CD4-positive, alpha-beta T cell treated with Interleukin-17A for 4 hours (primary cell): ENCODE measurements at places on chromosomes 4 and X.
A peak's percentile ranks its signal among the peaks of the same experiment; 100 is the strongest.

DNA sequence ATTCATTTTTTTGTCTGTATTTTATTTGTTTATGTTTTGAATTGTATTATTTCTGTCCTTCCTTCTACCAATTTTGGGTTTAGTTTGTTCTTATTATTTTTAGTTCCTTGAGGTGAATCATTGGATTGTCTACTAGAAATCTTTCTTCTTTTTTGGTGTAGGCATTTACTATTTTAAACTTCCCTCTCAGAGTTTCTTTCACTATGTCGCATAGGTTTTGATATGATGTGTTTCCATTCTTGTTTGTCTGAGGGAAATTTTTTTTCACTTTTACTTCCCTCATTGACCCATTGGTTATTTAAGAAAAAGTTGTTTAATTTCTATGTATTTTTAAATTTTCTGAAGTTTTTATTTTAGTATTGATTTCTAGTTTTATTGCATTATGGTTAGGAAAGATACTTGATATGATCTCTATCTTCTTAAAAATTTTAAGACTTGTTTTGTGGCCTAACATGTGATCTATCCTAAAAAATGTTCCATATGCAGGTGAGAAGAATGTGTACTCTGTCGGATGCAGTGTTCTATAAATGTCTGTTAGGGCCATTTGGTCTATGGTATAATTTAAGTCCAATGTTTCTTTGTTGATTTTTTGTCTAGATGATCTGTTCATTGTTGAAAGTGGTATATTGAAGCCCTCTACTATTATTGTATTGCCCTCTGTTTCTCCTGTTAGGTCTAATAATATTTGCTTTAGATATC lies 68.8 kb downstream of the IL15 start:
- no peak for DNase-seq

DNA sequence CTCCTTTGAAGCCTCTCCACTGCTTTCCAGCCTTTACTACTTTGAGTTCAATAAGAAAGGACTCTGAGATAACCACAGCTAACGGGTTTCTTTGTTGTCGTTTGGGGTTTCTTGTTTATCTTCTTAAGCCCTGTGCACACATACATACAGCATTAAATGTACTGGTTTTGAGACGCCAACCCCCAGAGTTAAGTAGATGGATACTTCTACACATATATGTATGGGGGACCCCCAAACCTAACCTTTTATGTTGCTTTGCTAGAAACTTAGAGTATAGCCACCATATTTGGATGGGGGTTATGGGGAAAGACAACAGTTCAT lies 697 bp downstream of the CEP135 start:
- no peak for DNase-seq

- DNase-seq = no peak
These were observed 26.5 kb downstream of the HS3ST1 start for GRCh38 chr4:11402192-11402591.

- peak; percentile 53 for DNase-seq
These were observed 7.4 kb downstream of the HNRNPH2 start for GRCh38 chrX:101415180-101416145.

GRCh38 chr4:10048941-10049697 lies 27.8 kb upstream of the SLC2A9 start:
- no peak for DNase-seq

GRCh38 chrX:150697641-150698040 lies 4.4 kb downstream of the MTMR1 start:
- DNase-seq = peak; percentile 20

GRCh38 chr4:137749466-137749865 lies 217.2 kb upstream of the PCDH18 start:
- no peak for DNase-seq

GRCh38 chr4:95546221-95546620 lies 2.6 kb downstream of the UNC5C start:
- DNase-seq = no peak

DNA sequence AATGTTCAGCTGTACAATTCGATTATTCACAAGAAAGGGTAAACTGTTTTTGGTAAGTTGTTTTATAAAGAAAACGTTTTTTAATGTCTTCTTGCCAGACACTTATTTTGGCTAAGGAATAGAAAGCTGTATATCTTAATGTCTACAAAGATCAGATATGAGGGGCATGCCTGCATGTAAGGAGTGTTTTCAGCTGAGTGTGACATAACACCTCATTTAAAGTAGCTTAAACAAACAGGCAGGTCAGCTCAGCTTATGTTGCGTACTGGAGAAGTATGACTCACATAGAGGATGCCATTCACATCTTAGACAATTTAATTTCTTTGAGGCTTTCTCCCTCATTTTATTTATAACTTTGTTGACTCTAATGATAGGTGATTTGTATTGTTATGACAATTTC lies 30.4 kb downstream of the LAMTOR3 start:
- no peak for DNase-seq

DNA sequence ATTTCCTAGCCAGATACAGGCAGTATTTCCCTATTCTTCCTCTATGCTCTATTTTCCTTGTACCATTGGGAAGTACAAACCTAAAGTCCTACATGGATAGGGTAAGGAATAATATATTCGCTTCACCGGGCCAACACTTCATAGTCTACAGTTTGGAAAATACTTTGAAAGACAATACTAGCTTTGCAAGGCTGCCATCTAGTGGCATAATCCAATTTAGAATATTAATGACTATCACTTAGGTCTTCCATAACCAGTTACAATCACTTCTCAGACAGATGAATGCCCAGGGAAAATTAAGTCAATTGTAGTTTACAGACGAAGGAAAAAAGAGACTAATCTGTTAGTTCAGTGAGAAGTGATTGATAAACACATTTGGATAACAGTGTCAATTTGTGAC lies 141.0 kb upstream of the FAM47C start:
- DNase-seq = no peak

DNA sequence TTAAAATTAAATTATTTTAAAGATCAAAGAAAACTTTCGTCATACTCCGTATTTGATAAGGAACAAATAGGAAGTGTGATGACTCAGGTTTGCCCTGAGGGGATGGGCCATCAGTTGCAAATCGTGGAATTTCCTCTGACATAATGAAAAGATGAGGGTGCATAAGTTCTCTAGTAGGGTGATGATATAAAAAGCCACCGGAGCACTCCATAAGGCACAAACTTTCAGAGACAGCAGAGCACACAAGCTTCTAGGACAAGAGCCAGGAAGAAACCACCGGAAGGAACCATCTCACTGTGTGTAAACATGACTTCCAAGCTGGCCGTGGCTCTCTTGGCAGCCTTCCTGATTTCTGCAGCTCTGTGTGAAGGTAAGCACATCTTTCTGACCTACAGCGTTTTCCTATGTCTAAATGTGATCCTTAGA lies at the start of gene CXCL8:
TSS of gene CXCL8 (plus strand) at position 217 of the 426 bp plus-strand sequence. CDS start at position 307, 90 bp downstream.
- DNase-seq = no peak

GRCh38 chr4:130233377-130234047 lies 1137.6 kb downstream of the C4orf33 start:
- no peak for DNase-seq

DNA sequence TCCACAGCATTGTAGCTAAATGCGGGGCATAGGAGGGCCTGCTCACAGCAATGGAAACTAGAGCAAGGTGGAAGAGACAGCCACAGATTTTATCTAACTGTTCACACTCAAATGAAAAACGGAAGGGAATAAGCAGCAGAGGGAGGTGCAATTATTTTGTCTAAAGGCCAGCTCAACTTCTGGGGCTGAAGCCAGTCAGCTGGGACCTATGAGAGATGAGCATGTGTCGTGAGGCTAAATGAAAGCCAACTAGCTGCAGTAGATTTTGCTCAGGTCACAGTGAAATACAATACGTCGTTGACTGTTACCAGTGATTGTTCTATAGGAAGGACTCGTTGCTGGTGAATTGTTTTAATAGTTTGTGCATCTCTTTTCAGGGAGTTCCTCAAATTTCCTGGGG lies 26.4 kb upstream of the FGFBP2 start:
- DNase-seq = no peak

DNA sequence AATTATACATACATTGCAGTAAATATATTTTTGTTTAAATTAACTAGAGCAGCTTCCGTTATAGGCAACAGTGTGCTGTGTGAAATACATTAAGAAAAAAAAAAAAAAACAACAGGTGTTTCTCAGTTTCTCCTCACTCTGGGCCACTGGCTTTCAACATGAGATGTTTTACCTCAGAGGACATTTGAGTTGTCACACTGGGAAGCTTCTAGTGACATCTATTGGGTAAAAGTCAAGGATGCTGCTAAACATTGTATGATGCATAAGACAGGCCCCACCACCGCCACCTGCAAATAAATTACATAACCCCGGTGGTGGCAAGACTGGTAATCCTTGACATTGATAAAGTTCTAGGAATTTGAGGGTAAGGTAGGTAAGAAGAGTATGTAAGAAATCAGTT lies 1512.2 kb downstream of the C4orf33 start:
- DNase-seq = no peak

DNA sequence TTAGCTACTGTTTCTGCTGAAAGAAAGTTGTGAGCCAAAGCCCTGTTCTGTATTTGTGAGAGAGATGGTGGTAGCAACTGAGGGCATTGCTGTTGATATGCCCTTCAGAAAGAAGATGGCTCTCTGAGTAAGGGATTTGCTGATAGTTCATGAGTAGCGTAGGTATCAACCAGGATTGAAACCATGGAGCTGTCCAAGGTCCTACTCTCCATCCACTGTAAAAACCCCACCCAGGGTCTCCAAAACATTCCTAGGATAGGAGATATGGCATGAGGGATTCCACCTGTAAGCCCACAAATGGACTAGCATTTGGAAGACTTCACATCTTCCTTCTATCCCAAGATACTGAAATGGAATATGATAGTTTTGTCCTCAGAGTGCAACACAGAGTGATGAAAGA lies 277.1 kb upstream of the PRKX start:
- no peak for DNase-seq

GRCh38 chr4:2861631-2862436 lies 18.2 kb downstream of the ADD1 start:
- DNase-seq = no peak

- no peak for DNase-seq
These were observed 18.7 kb upstream of the WDR1 start for GRCh38 chr4:10135260-10135659.

DNA sequence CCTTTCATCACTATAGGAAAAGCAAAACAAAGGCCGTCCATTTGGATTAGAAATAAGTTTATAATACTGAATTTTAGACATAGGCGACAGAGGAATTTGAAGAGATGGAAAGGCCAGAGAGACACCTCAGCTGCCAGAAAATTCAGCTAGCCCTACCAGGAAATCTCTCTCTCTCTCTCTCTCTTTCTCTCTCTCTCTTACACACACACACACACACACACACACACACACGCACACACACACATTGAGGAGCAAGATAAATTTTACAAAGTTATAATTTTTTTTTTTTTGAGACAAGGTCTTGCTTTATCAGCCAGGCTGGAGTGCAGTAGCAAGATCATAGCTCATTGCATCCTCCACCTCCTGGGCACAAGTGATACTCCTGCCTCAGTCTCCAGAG lies 1.4 kb downstream of the XK start:
- no peak for DNase-seq

DNA sequence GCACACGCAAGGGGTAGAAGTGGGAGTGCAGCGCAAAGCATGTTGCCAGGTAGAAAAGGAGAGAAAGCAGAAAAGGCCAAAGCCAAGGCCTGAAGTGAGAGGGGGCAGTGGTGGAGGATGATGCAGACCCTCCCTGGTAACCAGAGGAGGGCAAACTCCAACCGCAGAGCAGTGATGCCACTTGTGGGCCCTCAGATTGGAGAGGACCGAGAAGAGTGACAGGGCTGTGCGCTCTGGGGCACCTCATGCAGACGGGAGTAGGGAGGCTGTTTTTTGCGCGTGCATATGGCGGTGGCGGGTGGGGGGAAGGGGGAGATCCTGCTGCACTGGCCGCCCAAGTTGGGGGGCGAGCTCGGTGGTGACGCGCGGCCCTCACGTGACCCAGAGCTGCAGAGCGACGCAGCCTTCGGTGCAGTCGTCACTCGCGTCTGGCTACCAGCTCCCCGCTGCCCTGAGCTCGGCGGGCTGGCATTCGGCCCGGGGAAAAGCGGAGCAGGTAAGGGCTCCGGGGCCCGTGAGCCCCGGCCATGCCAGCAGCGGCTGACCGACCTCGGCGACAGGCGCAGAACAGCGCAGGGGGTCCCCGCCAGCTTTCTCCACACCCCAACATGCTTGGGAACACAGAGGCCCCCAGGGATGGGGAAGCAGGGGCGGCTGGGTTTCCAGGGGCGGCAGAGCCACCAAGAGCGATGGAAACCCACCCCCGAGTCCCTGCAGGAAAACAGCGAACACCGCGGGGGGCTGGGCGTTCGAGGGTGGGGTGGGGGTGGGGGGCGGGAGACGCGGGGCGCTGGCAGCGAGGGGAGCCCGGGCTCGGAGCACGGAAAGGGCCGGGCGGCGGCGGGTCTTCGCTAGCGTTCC lies at the start of gene BEX3:
TSS of gene BEX3 (plus strand) at position 421 of the 861 bp plus-strand sequence. CDS start 984 bp downstream, outside the sequence.
- peak; percentile 58 for DNase-seq

- no peak for DNase-seq
These were observed 104.1 kb downstream of the PLS3 start for GRCh38 chrX:115665122-115665521.

- DNase-seq = peak; percentile 49
These were observed 3.5 kb downstream of the CCNI start for GRCh38 chr4:77072195-77072753.

DNA sequence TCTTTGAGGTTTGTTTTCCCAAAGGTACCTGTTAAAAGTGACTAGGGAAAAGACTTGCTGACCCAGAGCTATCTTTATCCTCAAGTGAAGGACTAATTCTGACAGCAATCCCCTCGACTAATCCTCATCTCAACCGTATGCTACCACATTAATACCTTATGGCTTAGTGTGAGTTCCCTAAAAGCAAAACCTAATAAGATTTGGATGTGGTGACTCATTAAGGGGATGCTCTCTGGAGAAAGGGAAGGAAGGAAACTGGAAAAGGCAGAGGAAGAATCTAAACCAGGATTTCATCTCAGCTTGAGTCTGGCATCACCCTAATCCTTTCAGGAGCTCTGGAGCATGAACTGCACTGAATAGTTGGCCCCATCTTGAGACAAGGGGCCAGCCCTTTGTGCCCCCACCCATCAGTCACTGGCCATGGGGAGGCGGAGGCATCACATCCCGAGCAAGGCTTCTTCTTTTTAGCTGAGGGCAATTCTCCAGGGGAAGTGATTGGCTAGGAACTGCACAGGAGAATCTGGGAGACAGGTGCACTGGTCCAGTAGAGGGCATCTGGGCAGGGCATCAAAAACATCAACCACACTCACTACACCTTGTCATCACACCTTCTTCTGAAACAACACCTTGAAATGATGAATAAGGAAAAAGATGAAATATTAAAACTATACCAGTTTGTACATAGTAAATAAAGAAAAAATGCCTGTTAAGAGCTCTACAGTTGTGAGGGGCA lies 6.9 kb upstream of the BBS7 start:
- DNase-seq = no peak

DNA sequence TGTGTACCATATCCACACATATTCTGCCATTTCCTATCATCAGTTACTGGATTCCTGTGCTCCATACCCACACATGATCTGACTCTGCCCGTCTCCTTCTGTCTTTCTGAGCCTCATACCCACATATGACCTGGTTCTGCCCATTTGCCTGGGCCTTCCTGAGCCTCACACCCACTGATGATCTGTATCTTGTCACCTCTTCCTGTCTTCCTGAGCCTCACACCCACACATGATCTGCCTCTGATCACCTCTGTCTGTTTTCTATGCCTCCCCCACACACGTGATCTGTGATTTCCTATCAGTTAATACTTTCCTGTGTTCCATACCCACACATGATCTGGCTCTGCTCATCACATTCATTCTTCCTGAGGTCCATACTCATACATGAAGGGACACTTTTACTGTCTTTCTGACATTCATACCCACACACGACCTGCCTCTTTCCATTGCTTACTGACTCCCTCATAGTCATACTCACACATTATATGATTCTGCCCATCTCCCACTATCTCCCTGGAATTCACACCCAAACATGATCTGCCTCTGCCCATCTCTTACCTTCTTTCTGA lies 32.5 kb downstream of the SCML1 start:
- DNase-seq = peak; percentile 26

GRCh38 chr4:174259580-174259979 lies 23.9 kb downstream of the FBXO8 start:
- DNase-seq = no peak
